ENCODE measurements at places on chromosomes 12 and 14. TPM values are rescaled to one million over a fixed set of nuclear protein-coding genes. Genes with fewer than 3 reads are reported as not detected.

TAC3 gene
- 0.34 TPM for total RNA-seq

CCER1 gene
- total RNA-seq, result not detected

- peaks cover 6% of the 10 kb centered on the region for H3K27me3 ChIP-seq
- no peaks in the 10 kb centered on the region for H3K4me1 ChIP-seq
- no peak overlapping the region for H3K27ac ChIP-seq
- DNase-seq, result no peak
- H3K4me3 ChIP-seq, result no peak overlapping the region
These were observed 67.0 kb downstream of the PRMT8 start for GRCh38 chr12:3557791-3558620.

- no peak overlapping the region for H3K27ac ChIP-seq
- no peak overlapping the region for H3K4me3 ChIP-seq
- no peak for DNase-seq
- no peaks in the 10 kb centered on the region for H3K4me1 ChIP-seq
These were observed 62.6 kb upstream of the IGF1 start for GRCh38 chr12:102542816-102543440.

DNA sequence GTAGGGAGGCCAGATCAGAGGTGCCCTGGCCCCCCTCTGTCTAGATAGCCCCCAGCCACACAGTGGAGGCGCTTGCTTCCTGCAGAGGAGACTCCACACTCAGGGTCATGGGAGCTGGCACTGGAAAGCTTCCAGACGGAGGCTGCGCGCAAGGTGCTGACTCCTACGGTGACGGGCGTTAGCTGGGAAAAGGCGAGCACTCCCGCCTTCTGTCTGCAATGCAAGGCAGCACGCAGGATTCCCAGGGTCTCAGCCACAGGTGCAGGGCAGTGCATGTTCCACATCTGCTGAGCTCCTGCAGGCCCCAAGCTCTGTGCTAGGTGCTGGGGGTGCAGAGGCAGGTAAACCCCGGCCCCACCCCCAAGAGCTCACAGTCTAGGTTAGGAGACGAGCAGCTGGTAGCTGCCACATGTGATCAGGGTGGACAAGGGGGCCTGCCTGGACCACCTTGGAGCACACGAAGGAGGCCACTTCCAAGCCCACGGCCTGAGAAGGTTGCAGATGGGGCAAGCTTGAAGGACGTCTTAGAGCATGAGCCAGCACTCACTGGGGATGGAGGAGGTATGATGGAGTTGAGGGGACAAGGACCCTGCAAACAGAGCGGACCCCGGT is 310.9 kb upstream of the DIO3 start:
- H3K27me3 ChIP-seq, result peaks cover 15% of the 10 kb centered on the region
- DNase-seq, result no peak
- no peak overlapping the region for H3K4me3 ChIP-seq
- H3K36me3 ChIP-seq, result no peaks in the 10 kb centered on the region
- H3K27ac ChIP-seq, result no peak overlapping the region

SLC35F4 gene
- total RNA-seq, result not detected

EML5 gene
- total RNA-seq, result 2.7 TPM
